ENCODE measurements at places on chromosomes 13 and 19.

- DNase-seq, result no peak
Observed at GRCh38 chr19:7879836-7880235, 5.6 kb upstream of the PRR36 start.

DNA sequence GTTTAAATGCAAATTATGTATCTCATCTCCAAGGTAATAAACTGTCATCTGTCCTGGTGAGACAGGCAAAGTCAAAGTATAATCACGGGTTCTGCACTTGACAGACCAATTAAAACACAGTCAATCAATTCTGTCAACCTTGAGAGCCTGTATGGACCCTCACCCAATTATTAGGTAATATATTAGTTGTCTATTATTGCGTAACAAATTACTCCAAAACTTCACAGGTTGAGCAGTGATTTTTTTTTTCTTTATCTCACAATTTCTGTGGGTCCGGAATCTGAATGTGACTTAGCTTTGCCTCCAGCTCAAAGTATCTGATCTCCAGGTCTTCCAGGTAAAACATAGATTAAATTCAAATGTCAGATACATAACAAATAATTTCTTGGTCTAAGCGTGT is 707.4 kb upstream of the ARGLU1 start:
- DNase-seq, result no peak

GRCh38 chr19:2820112-2820702 is 539 bp downstream of the ZNF554 start:
- DNase-seq, result peak; percentile 25

DNA sequence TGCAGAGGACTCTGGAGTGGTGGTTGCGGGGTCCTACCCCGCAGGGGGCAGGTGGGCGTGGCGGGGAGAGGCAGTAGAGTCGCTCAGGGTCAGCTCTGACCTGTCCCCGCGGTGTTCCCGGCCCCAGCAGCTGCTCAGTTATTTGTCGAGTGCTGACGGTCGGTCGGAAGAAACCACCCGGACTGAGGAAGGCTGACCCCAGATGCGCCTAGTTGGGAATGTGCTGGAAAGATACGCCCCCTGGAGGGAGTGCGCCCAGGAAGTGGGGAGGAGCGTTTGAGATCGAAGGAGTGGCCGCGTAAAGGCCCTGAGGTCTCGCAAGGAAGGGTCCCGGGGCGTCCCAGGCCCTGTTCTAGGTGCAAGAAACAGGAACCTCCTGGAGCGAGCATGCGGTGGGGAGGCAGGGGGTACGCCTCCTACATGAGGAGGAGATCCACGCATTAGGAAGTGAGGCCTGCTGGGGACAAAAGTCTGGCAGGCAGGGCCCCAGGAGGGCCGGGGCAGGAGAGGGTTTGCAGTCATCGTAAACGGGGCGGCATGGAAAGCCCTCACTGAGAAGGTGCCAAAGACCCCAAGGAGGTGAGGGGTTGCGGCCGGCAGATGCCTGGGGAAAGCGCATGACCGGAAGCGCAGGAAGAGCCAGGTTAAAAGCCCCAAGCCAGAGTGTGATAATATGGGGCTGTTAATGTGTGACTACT is 9.2 kb downstream of the CCDC8 start:
- no peak for DNase-seq

DNA sequence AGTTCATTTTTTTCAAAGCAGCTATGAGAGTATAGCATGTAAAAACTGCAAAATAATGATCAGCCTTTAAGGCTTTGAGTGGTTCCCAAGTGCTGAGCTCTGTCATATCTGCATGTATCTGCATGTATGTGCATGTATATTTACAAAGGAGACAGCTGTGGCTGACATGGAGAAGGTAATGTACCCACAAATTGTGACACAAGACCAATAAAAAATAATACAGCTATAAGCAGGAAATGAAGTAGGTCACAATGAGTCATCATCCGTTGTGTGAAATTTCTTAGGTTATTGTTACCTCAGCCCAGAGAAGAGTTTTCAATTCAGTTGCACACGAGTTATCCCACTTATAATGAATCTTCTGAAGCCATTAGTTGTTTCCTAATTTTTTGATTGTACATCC is 60.9 kb upstream of the MED4 start:
- DNase-seq, result no peak

DNA sequence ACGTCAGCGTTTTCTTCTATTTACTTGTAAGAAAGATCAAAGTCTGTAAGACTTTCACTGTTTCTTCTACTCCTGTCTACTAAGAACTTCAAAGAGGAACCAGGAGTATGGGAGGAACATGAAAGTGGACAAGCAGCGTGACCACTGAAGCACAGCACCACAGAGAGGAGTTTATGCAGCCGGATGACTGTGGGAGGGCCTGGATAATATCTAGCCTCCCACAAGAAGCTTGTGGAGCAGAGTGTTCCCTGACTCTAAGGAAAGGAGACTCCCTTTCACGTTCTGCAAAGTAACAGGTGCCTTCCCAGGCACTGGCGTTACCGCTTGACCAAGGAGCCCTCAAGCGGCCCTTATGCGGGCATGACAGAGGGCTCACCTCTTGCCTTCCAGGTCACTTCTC is 83.6 kb upstream of the PDCD5 start:
- no peak for DNase-seq

GRCh38 chr13:69755101-69755500 is 352.5 kb upstream of the ATXN8OS start:
- DNase-seq, result no peak

- no peak for DNase-seq
Observed at GRCh38 chr19:57434386-57435061, 601 bp upstream of the ZNF749 start.

GRCh38 chr13:58994077-58994476 is 1169.7 kb downstream of the DIAPH3 start:
- DNase-seq, result no peak

- no peak for DNase-seq
Observed at GRCh38 chr19:40721936-40722661, 5.2 kb downstream of the ITPKC start.

- no peak for DNase-seq
Observed at GRCh38 chr19:9342610-9343304, 18.8 kb downstream of the ZNF559 start.

- no peak for DNase-seq
Observed at GRCh38 chr13:56283262-56283828, 857.4 kb upstream of the PRR20A start.

- no peak for DNase-seq
Observed at GRCh38 chr13:75258159-75258782, 223.7 kb downstream of the TBC1D4 start.

- no peak for DNase-seq
Observed at GRCh38 chr19:1522838-1523237, 1.0 kb upstream of the PLK5 start.

DNA sequence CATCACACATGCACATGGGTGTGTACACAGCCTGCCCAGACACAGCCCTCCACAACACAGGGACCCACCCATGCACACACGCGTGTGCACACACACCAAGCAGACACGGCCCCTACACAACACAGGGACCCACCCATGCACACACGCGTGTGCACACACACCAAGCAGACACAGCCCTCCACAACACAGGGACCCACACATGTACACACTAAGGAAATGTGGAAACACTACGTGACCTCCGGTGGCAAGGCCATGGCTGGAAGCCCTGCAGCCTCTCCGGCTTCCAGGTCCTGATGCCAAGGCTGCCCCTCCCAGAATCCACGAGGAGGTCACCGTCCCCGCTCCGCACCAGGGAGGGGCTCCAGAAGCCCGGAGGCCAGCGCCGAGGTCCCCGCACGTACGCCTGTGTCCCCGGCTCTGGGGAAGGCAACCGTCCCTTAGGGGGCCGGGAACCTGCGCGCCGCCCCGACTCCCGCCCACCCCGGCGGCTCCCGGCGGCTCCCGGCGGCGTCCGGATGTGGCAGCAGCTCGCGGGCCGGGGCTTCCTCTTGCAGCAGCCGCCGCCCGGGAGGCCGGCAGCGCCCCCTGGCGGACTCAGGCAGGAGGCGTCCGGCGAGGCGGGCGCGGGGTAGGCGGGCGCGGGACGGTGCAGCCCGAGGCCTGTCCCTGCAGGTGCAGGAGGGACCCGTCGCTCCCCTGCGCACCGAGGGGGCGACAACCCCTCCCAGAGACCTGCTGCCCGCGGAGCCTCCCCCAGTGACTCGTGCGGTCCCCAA is 29.8 kb upstream of the GRTP1 start:
- peak; percentile 90 for DNase-seq

GRCh38 chr13:93244918-93245280 is 18.3 kb downstream of the GPC6 start:
- DNase-seq, result no peak

DNA sequence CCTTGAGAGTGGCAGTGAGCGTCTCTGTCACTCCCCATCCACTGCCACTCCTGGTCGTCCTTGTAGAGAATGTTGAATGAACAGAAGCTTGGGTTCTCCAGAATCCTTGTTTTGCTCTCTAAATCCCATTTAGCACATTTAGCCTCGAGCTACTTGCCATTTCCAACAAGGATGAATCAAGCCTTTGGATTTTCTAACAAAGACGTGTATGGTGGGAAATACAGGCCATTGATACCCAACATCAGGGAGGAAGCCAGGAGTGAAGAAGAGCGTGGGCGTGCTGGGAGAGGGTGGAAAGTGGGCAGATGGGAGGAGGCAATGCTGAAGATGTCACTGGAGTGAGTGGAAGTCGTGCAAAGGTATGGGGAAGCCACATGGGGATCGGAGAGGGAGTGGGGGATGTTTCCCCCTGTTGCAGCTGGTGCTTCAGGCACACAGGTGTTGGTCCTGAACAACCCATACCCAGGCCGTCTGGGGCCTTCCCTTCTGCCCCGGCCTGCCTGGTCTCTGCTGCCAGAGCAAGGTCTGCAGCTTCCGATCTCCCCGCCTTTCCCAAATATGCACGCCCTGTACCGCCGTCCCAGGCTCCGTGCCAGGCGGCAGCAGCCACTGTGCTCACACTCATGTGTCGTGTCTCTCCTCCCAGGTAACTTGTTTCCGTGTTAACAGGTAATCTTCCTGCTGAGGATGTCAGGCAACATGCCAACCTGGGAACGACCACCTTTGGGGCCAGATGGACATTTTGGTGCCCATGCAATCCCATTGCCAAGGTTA is 48.7 kb downstream of the ZIC5 start:
- no peak for DNase-seq

DNA sequence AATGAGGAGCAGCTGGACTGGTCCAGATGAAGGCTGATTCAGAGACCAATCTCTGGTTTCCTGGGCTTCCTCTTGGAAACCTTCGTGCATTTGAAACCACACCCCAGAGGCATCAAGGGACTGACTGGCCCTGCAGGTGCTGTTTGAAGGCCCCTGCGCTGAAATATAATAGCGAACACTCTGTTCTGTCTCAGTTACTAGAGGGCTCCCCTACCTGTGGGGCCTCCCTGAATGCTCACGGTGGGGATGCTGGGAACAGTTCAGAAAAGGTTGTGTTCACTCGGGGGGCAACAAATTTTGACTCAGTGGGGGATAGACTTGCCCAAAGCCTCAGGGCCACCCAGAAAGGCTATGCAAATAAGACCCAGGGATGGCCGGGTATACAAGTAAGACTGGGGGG is 6.4 kb downstream of the CCDC8 start:
- DNase-seq, result no peak

DNA sequence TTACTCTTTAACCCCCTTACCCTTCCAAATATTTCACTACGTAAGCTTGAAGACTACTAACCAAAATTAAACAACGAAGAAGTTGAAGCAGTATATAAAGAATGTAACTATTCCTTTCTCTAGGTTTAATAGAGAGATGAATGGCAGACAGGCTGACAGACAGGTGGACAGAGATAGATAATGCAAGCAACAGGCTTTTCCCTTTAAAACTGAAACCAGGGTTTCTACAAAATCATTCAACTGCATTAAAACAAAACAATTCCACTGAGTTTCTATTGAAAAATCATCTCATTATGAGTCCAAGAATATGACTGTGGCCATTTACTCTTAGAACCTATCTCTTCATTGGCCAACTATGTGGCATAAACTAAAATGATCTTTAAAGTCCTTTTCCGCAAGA is 15.2 kb downstream of the LNX2 start:
- DNase-seq, result no peak

DNA sequence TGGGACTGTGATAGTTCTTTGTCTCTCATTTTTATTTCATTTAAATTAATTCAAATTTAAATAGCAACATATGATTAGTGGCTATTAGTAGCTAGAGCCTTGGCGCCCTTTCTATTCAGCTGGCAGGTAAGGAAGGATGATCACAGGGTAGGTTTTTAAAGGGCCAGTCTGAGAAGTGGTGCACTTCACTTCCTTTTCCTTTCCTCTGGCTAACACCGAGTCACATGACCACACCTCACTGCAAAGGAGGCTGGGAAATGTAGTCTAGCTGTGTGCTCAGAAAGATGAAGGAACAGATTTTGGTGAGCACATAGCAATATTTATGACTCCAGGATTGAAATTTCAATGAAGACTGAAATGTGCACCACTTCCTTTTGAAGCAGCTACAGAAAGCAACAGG is 128.7 kb downstream of the TSHZ3 start:
- DNase-seq, result peak; percentile 42

- no peak for DNase-seq
Observed at GRCh38 chr19:30755581-30755980, 383.4 kb downstream of the ZNF536 start.

DNA sequence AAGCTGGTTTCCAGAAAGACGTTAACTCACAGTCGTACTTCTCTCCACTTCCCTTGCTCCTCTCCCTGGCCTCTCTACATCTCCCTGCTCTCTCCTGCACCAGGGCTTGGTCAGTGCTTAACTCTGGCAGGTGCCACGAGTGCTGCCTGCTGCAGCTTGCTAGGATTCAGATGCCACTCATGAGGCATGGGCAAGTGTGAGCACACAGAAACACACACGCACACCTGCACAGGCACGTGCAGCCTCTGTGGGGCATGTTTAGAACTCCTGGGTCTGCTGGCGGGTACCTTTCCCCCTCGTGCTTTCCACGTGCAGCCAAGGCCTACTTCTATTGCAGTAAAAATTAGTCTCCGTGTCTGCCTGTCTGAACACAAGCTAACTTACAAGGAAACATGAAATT is 31.8 kb downstream of the SOX1 start:
- DNase-seq, result no peak

- DNase-seq, result no peak
Observed at GRCh38 chr13:33109801-33110200, 93.6 kb downstream of the KL start.

- DNase-seq, result no peak
Observed at GRCh38 chr19:53882391-53883050, 524 bp downstream of the PRKCG start.

GRCh38 chr13:104301171-104301975 is 1235.2 kb upstream of the SLC10A2 start:
- DNase-seq, result no peak

GRCh38 chr13:75153386-75153785 is 328.6 kb downstream of the TBC1D4 start:
- DNase-seq, result no peak

DNA sequence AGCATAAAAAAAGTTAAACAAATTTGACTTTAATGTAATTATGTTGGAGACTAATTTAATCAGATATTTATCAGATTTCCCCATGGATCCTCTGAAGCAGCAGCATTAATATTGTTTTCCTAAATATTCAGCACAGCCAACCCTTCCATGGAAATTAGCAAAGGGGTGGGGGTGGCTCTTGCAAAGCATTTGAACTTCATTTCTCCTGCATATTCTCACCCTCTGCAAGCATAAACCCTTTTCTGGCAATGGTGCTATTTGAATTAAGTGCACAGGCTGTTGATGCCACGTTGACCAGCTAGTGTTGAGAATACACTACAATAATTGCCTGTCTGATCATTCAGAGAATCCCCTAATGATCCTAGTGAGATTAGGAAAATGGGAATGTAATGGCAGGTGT is 488.1 kb upstream of the KLF12 start:
- no peak for DNase-seq

Data from stimulated activated CD4-positive, alpha-beta T cell treated with anti-CD3 and anti-CD28 coated beads, Interleukin-15, amount 100 ng/mL, for 24 hours (primary cell).